Anterior cingulate cortex (tissue), 58 donors: ENCODE measurements at places on chromosomes 4 and X.

DNA sequence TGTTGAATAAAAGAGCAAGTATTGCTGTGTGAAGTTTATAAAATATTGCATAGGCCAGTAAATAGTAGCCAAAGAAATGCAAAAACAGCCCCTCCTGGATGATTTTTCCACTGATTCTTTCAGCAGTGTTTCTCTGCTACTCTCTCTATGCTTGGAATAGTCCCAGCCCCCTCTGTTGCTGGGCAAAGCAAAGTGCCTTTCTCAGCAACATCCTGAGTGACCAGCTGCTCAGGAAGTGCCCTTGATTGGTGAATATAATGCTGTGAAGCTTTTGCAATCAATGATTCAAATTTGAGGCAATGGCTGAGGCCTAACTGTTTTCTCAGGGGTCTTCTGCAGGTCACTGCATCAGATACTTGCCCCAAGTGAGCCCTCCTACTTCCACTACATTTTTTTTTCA, 656.7 kb downstream of the ZNF674 start:
- DNase-seq: no peak

- no peak for DNase-seq
Measured at GRCh38 chrX:120456973-120457372, 12.1 kb downstream of the LAMP2 start.

DNA sequence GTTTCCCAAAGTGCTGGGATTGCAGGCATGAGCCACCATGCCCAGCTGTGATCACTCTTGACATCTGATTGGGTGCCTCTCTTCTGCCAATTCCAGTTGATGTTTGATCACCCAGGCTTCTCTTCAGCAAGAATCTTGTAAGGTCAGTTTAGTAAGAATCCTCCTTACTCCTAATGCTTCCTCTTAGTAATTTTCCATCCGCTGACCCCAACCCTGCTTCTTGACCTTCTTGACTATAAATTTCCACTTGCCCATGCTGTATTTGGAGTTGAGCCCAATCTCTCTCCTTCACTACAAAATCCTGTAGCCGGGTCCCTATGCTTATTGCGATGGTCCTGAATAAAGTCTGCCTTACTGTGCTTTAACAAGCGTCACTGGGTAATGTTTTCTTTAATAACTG, 75.4 kb downstream of the DDIT4L start:
- no peak for DNase-seq

DNA sequence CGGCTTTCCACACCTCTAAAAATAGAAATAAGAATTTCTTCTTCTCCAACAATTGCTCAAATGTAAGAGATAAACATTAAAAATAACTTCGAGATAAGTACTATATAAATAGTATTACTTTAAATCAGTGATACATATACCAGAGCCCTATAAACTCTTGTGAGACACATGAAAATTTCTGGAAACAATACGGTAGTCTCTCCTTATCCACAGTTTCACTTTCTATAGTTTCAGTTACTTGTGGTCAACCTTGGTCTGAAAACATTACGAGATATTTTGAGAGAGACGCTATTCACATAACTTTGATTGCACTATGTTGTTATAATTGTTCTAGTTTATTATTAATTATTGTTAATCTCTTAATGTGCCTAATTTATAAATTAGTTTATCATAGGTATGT, 101.5 kb upstream of the CXXC4 start:
- DNase-seq: no peak

- no peak for DNase-seq
Measured at GRCh38 chrX:148771440-148771839, 271.0 kb downstream of the AFF2 start.

- DNase-seq: peak; percentile 14
Measured at GRCh38 chr4:147842573-147842972, 110.7 kb downstream of the ARHGAP10 start.

DNA sequence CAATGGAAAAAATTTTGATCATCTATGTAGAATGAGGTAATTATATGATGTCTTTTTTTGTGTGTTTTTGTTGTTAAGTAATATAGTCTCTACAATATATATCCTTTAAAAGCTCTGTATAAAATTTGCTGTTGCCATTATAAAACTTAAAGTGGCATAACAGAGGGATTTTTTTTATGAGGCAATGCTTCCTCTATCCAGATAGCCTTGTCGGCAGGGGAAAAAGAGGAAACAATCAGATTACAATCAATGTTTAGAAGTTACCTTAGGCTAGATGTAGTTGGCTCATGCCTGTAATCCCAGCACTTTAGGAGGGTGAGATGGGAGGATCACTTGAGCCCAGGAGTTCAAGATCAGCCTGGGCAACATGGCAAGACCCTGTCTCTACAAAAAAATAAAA, 86.8 kb downstream of the DIAPH2 start:
- DNase-seq: no peak

- DNase-seq: no peak
Measured at GRCh38 chrX:1493412-1493811, 40.7 kb upstream of the ASMTL start.

DNA sequence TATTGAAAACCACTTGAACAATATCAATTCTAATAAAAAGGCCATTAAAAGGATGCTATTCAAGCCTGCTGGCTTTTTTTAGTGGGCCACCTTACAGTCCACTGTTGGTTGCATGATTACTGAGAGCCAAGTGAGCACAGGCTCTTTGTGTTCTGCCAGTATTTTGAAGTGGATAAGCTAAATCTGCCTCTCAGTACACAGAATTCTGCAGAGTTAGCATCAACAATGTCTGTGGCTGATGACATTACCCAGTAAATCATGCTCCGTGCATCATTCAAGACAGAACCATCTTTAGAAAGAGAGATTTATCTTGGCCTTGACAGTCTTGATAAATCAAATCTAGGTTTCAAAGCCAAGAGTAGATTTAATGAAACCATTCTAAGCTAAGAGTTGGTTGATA, 119.0 kb upstream of the GNPDA2 start:
- no peak for DNase-seq

DNA sequence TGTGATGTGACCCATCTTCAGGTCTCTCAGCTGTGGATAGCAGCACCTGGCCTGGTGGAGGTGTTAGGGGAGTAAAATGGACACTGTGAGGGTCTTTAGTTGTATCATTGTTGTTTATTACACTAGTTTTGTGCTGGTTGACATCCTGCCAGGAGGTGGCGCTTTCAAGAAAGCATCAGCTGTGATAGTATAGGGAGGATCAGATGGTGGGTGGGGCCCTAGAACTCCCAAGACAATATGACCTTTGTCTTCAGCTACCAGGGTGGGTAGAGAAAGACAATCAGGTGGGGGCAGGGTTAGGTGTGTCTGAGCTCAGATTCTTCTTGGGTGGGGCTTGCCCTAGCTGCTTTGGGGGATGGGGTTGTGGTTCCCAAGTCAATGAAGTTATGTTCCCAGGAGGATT, 162.8 kb downstream of the PPP1R2C start:
- no peak for DNase-seq

GRCh38 chr4:107804956-107805355, 19.8 kb upstream of the SGMS2 start:
- DNase-seq: no peak

GRCh38 chrX:29318012-29318411, 730.8 kb downstream of the IL1RAPL1 start:
- no peak for DNase-seq

- no peak for DNase-seq
Measured at GRCh38 chrX:15559227-15559626, 41.5 kb downstream of the ACE2 start.

DNA sequence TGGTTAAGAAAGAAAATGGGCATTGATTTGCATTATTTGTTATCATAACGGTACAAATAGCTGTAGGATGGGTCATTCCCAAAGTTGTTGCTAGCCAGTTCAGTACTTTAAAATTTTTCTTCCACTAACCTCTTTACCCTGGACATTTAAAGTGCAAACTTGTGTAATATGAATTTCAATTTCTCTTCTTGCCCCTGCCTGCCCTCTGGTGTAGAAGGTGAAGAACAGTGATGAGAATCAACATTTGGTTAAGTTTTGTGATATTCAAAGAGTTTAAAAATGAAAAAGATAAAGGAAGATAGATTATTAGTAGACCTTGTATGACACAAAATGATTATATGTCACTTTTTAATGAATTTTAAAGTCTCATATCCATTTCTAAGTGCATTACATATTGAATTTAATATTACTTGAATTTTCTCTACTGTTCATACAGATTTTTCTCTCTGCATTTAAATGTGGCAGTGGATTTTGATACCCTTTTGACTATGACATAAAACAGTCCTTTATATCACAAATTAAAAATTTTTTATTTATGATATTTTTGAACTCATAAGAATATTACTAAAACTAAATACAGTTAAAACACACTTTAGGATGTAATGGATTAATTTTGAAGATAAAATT, 337.7 kb downstream of the BMPR1B start:
- DNase-seq: no peak

DNA sequence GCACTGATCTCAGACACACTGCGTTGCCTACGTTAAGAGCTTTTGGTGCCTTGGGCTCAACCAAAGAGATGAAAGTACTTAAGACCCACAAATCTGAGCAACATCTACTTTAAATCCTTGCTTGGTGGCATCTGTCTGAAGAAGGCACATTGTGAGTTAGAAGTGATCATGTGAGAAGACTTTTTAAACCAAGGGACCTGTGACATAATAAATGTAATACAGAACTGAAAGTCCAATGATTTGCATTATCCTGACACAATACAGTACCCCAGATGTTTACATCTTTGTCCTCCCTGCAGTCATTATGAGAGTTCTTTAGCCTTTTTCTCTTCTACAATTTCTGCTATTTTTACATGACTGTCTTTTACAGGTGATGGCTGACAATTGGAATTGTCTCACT, 96.7 kb upstream of the FTHL17 start:
- DNase-seq: no peak

DNA sequence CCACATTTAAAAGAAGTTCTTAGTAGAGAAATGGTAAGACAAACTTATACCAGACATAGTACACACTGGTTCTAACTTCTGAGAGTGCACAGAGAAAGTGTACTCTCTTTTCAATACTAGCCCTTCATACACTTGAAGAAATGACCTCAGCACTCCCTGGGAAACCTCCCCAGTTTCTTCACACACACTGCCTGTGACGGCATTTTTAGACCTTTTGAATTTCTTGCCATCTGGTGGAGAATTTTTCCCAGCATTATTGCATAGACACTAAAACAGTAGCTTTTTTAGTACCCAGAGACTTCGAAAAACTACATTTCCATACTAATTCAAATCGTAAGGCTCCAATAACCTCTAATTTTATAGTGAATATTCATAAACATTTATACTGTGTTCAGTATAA, 341.6 kb upstream of the MAOA start:
- DNase-seq: no peak

- DNase-seq: no peak
Measured at GRCh38 chr4:104425948-104426347, 68.7 kb downstream of the CXXC4 start.

- no peak for DNase-seq
Measured at GRCh38 chr4:6987588-6987961, 55.6 kb upstream of the TADA2B start.

DNA sequence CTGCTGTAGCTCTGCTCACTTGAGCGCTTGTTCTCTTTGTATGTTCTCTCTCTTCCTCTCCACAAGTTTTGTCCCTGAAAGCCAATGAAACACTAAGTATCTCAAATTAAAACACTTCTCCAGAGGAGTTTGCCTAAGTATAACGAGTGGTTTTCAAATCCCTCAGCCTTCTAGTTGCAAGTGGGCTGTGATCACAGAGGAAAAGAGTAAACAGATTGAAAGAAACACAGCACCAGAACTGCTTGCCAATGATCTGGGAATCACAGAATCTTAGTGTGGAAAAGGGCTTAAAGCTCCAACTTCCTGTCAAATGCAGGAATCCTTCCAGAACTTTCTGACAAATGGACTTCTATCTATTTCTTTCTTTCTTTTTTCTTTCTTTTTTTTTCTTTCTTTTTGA, 4.8 kb upstream of the PRSS12 start:
- no peak for DNase-seq

DNA sequence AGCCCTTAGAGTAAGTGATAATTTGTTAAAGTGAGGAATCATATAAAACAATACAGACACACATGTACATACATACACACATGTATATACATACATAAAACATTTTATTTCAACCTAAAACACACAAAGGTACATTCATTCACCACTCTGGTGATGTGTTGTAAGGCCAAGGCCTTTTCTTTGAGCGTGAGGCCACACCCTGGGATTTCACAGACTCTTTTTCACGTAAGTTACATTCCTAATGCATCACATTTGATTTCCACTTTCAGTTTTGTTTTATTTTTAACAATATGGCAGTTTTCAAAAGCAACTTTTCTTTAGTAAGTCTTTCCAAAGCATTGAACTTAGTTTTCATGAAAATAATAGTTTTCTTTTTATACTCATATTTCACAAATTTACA, 170.7 kb downstream of the COL4A6 start:
- no peak for DNase-seq

DNA sequence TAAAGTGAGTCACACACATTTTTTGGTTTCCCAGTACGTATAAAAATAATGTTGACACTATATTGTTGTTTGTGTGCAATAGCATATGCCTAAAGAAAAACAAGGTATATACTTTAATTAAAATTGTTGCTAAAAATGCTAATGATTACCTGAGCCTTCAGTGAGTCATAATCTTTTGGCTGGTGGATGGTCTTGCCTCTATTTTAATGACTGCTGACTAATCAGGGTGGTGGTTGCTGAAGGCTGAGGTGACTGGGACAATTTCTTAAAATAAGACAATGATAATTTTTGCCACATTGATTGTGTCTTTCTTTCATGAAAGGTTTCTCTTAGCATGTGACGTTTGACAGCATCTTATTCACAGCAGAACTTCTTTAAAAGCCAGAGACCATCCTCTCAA, 21.0 kb upstream of the ANXA10 start:
- no peak for DNase-seq

GRCh38 chrX:133306316-133306715, 88.2 kb upstream of the TFDP3 start:
- no peak for DNase-seq

- DNase-seq: no peak
Measured at GRCh38 chrX:46791927-46792809, 33.2 kb upstream of the SLC9A7 start.

GRCh38 chr4:94746746-94747145, 11.0 kb upstream of the BMPR1B start:
- no peak for DNase-seq

GRCh38 chr4:107577743-107578142, 142.3 kb downstream of the PAPSS1 start:
- no peak for DNase-seq

DNA sequence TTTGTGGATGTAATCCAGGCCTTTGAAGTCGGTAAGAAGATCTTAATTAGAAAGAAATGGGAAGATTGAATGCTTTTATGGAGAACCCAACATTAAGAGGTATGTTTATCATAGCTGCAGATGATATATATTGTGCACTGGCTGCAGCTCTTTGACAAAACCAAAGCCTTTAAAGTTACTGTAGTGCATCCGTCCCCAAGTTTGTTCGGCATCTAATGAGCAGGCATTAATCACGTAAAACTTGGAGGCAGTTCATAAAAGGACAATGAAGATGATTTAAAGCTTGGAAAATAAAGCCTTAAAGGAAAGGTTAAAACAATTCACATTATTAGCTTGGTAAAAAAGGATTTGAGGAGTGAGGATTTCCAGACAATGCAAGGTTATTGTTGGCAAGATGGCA, 150.8 kb upstream of the ARX start:
- DNase-seq: no peak

- no peak for DNase-seq
Measured at GRCh38 chr4:96099031-96099430, 259.1 kb downstream of the PDHA2 start.

- no peak for DNase-seq
Measured at GRCh38 chr4:32184186-32184585, 1464.0 kb downstream of the PCDH7 start.
